ENCODE measurements at places on chromosomes 16 and 17.

GRCh38 chr17:3529817-3530741, 27.5 kb downstream of the TRPV3 start:
- DNase-seq, result no peak

DNA sequence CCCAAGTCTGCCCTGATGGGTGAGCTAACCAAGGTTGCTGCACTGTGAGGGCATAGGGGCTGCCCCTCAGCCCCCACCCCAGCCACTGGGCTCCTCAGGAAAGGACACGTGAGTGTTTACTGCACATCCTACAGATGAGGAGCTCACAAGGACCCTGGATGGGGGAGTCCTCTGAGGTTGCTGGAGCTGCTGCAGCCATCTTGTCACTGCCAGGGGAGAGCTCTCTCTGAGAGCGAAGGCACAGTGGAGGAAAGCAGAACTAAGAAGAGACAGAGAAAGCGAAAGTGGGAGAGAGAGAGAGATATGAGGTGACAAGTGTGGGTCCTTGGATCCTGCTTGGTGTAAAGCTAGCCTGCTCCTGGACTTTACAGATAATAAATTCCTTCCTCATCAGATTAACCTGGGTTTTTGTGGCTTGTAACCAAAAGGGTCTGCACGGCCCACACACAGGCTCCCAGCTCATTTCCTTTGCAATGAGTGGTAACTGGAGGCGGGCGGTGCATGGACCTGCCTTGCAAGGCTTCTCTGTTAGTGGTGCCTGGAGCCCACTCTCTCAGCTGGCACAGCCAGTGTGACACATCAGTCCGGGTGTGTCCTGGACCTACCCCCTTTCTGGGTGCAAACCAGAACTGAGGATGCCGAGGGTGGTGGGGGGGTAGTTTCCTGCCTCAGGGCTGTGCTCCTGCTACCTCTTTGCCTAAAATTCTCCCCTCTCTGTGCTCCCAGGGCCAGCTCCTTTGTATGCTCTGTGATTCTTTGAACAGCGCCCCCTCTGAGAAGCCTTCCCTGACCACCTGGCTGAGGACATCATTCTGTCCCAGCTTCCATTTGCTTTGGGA, 14.2 kb downstream of the SNX20 start:
- no peak for DNase-seq

DNA sequence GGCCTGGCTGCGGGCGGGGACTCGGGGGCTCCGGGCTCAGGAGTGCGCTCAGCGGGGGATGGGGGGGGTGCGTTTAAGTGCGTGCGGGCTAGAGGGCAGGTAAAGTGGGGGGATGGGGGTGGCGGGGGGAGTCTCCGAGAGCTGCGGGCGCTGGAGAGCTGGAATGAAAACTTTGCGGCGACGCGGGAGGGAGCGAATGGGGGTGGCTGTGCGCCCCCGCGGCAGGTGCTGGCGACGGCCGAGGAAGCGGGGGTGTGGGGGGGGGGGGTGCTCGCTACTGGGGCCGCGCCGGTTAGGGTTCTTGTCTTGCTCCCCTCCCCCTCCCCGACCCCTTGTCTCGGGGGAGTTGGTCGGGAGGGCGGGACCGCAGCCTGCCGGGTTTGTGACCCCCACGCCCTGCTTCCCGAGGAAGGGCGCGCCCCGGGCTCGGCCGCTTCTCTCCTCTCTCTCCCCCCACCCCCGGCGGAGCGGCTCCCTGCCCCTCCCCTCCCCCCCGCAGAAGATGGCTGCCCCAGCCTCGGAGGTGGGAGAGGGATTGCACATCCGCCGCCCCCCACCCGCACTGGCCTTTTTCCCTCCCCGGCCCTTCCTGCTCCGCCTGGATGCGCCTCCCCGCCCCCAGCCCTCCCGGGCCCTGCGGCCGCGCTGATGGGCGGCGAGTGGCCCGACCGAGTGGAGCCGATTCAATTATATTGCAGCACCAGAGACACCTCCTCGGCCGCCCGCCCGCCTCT, 649 bp downstream of the GSE1 start:
- peak; percentile 81 for DNase-seq

DNA sequence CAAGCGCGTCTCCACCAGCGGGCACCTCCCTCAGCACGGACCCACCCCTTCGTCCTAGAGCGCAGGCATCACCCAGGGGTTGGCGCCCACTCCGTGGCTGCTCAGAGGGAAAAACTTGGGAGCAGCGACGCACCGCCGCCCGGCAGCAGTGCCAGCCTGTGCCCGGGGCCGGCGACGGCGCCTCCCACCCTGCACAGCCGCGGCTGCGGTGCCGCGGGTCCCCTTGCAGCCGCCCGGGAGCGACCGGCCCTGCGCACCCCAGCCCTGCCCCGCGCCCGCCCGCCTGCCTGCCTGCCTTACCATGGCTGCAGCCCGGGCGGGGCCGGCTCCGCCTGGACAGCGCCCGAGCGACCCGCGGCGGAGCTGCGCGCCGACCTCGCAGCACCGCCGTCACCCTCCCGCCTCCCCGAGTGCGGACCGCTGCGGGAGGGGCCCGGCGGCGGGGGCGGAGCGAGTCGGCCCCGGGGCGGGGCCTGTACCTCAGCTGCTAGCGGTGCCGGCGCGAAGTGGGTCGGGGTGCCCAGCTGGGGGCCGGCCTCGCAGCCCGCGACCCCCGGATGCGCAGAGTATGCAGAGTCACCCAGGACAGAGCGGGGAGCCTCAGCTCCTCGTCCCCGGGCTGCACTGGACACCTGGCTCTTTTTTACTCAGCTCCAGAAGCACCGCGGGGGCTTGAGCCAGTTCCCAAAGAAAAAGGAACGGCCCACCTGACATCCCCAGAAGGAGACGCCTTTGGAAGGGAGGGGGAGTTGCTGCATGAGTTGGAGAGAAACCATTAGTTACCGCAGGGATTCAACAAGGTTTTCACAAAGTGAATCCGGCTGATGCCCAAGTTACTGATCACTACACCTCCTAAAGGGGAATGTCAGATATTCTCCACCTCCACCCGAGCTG, 17.5 kb upstream of the MTMR4 start:
- peak; percentile 45 for DNase-seq

- DNase-seq, result no peak
These were observed 57.9 kb upstream of the CLEC19A start for GRCh38 chr16:19227643-19228042.

DNA sequence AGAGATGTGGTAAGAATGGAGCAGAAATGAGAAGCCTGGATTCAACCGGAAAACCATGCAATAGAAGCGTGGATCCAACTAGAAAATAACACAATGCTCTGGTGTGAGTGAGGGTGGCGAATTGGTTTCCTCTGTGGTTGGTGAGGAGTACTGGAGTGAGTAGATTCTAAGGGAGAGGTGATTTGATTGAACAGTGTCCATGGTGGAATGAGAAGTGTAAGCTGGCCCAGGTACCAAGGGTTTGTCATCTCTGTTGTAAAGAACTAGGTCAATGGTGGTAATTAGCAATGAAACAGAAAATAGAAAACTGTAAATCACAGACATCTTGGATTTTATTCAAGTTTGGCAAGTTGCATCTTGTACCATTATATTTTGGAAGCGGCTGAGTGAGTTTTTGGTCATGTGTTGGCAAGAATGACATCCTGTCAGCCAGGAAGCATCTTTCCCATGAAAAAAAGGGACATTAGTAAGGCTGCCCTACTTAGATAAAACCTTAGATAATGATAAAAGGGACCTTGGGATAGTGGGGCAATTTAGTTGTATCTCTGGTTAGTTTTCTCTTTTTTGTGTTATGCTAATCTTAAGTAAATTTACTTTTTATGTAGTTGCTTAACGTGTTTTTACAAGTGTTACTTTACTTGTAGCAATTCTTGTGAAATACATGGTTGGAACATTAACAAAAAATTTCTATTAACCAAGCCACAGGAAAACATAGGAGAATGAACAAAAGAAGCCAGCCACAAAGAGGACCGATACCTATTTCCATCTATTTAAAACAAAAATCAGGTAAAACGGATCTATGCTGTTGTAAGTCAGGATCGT, 20.9 kb downstream of the HSD17B2 start:
- DNase-seq, result no peak

DNA sequence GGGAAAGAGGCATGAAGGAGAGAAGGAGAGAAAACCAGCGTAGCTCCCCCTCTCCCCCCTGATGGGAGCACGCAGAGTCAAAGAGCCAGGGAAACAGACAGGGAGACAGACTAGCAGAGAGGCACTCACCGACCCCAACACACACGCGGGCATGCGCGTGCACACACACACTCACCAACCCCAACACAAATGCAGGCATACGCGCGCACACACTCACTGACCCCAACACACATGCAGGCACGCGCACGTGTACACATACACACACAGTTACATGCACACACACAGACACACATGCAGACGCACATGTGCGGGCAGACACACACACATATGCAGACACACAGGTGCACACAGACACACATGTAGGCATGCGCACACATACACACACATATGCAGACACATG, 4.6 kb downstream of the CACNB1 start:
- no peak for DNase-seq

DNA sequence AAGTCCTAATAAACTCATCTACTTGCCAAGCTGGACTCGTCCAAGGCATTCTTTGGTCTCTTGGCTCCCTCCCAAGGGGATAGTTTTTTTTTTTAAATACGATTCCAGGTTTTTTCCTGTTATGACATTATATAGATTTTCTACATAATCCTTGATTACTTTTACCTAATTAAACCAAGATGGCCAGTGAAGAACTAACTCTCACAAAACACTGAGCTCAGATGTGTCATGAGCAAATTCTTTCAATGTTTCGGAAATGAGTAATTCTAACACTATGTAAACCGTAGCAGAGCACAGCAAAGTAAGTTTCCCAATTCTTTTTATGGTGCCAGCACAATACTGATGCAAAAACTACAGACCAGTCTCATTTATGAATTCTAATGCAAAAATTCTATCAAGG, 1.8 kb downstream of the ZNF23 start:
- no peak for DNase-seq

- DNase-seq, result no peak
These were observed 51.1 kb upstream of the SLC47A1 start for GRCh38 chr17:19482576-19482975.

DNA sequence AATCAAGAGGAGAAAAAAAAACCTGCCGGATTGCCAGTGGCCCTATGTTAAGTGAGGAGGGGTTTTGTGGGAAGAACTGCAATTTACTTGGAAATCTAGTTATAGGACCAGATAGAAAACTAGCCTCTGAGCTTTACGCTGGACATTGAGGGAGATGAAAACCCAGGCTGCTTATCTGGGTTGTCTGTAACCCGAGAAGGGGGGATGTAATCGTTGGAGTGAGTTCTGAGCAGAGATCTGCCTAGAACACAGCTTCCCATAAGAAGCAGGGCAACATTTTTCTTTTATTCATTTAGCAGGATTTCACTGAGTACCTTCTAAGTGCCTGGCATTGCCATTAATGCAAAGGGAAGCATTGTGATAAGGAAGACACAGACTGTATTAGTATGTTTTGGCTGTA, 70.6 kb downstream of the KATNIP start:
- no peak for DNase-seq

DNA sequence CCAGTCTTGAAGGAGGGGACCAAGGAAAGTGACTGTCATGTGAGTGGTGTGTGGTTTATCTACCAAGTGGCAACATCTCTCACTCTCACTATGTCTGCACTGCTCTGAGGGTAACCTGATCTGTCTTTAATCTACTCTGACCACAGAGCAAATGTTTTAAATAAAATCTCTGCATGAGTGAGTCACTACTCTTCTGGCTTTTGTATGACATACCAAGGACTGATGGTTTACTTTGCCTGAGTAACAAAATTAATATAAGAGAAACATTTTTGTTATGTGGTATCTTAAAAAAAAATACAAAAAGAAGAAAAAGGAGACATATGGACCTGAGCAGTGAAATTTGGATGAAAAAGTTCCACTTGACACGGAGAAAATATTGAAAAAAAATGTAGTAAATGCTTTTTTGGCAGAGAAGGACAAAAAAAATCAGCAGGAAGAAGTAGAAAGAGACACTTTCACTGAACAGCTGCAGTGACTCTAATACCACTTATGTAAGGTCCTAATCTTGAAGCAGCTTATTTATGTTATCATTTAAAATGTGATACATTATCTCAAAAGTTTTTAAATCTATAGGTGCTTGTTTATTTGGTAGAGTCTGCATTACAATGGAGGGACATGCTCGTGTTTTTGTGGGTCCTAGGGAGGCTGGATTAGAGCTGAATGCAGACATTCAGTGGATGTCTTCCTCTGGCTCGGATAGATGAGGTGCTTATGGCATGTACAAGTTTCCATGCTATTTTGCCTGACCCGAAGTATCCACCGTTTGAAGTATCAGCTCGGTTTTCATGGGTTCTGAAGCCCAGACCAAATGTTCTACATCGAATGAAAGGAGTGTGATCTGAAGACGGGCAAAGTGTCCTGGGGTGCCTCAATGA, 240.7 kb downstream of the MAP2K6 start:
- no peak for DNase-seq

GRCh38 chr17:13922885-13923284, 146.4 kb upstream of the COX10 start:
- DNase-seq, result no peak

- no peak for DNase-seq
These were observed 690 bp downstream of the RPL23 start for GRCh38 chr17:38852771-38853291.

DNA sequence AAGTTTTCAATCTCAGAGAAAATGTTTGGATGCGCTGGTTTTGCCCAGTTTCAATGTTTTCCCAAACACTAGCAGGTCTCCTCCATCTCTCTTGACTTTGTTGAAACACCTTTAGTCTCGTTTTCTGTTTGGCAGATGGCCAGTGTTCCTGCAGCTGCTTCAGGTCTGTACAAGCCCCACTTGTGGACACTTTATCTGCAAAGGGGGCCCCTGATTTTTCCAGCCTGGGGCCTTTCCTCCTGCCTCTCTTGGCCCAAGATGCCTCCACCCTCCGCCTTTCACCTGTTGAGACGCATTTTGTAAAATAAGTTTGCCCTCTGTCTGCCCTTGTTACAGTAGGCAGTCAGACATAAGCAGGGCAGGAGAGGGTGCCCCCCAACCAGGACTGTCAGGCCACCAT, 21.8 kb upstream of the PRM1 start:
- DNase-seq, result peak; percentile 11

- no peak for DNase-seq
These were observed 68.5 kb downstream of the CDC27 start for GRCh38 chr17:47120521-47121095.

- DNase-seq, result no peak
These were observed 2.6 kb downstream of the CPD start for GRCh38 chr17:30381340-30381659.

GRCh38 chr17:81961087-81961511, at the start of gene NOTUM:
Gene NOTUM (minus strand): TSS chr17:81961187. CDS start chr17:81960909, 278 bp downstream.
- peak; percentile 28 for DNase-seq
